ENCODE measurements at places on chromosomes 2 and 18.

DNA sequence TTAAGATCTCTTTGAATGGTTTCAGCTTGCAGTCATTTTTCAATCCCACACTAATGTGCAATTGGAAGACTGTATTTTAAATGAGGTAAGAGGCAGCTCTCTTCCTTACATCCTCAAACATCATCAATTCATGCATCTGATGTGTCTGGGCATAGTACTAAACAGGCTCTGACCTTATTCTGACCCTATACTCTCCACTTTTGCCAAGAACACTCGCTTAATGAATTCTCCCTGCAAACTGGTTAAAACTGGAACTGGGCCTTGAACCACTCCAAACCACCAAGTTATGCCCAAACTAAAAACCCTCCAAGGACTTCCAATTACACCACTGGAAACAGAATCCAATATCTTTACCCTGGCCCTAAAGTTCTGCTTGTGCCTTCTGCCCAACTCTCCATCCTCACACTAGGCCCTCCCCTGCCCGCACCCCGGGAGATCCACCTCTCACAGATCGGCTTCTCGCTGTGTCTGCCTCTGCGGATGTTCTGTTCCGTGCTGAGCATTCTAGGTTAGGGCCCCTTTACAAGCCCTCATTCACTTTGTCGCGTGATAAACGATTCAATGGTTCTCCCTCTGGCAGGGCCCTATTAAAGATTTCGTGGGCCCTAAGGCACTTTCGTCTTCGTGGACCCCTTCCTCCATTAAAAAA, 1.2 kb downstream of the M1AP start:
- no peak for DNase-seq

DNA sequence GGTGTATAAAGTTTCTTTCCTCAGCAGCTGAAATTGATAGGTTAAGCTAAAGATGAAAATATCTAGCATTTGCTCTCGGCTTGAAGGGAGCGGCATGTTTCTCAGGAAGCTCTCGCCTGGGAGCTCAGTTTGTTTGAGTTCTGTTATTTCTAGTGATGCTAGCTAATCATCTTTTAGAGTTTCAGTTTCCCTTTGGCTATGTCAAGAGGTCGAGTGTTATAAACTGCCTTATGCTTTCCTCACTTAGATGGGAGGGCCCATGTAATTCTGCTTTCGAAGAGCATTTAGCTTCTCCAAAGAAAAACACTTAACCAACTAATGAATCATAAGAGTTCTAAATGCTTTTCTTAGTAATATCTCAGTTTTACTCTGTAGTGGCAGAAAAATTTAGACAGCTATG, 33.6 kb downstream of the PLCL1 start:
- peak; percentile 1 for DNase-seq

- no peak for DNase-seq
Observed at GRCh38 chr2:148999451-148999921, 39.0 kb upstream of the LYPD6B start.

DNA sequence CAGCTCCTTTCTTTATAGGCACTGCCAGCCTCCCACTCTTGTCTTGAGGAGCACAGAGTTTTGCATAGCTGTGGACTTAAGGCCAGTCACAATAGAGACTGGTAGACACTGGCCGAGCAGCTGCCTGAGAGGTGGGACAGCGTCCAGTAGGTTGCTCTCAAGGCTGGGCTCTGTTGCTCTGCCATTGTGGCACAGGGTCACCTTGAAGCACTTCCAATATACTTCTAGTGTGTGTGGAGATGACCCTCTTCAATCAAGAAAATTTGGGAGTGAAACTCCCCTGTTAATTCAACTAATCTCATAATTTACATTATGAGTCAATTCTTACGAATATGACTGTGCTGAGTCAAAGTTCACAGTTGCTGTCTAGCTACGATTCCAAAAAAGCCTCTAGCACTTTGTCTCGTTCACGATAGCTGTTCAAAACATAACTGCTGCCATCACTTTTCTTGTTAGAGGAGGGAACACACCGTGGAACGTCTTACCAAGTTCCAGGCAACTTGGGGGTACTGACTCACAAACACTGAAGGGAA, 636.2 kb downstream of the EPHA4 start:
- DNase-seq = no peak

DNA sequence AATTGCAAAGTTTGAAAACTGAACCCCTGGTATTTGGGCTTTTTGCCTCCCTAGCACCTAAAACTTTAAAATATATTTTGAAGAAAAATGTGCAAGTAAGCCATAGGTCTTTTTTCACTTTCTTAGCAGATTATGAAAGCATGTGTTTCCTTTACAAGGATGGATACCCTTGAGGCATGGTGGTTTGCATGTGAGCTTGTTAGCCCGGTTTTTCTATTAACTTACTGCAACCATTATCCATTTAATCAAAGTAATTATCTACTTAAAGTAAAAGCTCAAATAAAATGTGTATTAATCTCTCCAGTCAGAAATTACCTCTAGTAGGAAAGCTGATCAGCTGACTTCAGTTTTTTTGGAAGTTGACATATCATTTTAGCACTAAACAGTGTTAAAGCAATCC, 140.6 kb downstream of the EML6 start:
- no peak for DNase-seq

DNA sequence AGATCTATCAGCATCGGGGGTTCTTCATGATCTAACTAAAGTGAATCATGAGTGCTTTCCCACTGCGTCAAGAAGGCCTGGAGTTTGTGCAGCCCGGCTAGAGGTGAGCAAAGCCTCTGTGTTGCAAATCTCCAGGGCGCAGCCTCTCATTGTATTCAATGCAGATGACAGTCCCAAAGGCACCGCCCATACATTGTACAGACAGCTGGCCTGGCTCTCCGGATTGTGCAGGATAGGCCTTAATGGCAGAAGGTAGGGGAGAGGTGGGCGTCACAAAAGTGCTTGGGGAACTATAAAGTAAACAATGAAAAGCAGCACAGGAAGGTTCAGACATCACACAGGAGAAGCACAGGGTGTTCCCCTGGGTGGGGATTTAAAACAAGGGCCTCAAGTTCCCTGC, 907 bp upstream of the GYPC start:
- DNase-seq = no peak

All from HFFc6 (cell line).